Spleen (tissue), 13 donors: ENCODE measurements at places on chromosomes 16 and 17. TPM values are rescaled to one million over a fixed set of nuclear protein-coding genes. Genes with fewer than 3 reads are reported as not detected.

GRCh38 chr16:55615071-55615470, 40.7 kb upstream of the SLC6A2 start:
- peaks cover 17% of the 10 kb centered on the region for H3K27me3 ChIP-seq
- H3K4me3 ChIP-seq = no peak overlapping the region
- no peaks in the 10 kb centered on the region for H3K36me3 ChIP-seq
- H3K4me1 ChIP-seq = no peaks in the 10 kb centered on the region

DNA sequence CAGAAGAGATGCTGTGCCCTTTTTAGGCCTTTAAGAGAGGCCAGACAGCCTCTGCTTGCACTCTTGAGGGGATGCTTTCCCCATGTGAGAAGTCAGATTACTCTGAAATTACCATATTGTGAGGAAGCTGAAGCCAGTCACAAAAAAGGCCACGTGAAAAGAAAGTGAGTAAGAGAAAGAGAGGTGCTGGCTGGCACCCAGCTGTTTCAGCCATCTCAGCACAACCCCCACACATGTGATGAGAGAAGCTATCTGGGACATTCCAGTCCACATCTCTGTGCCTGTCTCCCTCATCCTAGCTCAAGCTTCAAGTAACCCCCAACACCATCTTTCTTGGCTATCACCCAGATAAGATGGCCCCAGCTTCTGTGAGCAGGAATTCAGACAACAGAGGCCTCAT, 131.4 kb downstream of the HS3ST2 start:
- H3K27ac ChIP-seq = no peak overlapping the region
- no peak for DNase-seq
- peaks cover 4% of the 10 kb centered on the region for H3K4me1 ChIP-seq
- H3K36me3 ChIP-seq = no peaks in the 10 kb centered on the region
- H3K4me3 ChIP-seq = no peak overlapping the region
- H3K27me3 ChIP-seq = peaks cover 11% of the 10 kb centered on the region

DNA sequence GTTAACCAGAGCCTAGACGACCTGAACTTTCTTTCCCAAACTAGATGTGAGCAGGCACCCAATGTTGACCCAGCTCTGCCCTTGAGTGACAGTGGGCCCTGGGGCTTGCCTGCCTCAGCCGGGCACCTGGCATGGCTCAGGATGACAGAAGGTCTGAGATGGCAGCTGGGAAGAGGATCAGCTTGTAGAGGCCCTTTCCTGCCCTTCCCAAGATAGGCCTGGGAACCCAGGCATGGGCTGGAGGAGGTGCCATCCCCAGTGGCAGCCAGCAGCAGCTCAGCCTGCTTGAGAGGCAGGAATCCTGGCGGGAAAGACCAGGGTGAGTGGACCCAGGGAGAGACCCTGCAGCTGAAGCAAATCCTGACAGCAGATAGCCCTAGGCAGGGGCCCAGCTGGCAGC, 59.1 kb downstream of the PIPOX start:
- peaks cover 91% of the 10 kb centered on the region for H3K36me3 ChIP-seq
- no peaks in the 10 kb centered on the region for H3K27me3 ChIP-seq
- H3K4me3 ChIP-seq = no peak overlapping the region
- H3K27ac ChIP-seq = no peak overlapping the region
- no peak for DNase-seq
- no peaks in the 10 kb centered on the region for H3K4me1 ChIP-seq

GRCh38 chr17:81682565-81683207, 911 bp downstream of the ARL16 start:
- DNase-seq = no peak
- no peaks in the 10 kb centered on the region for H3K27me3 ChIP-seq
- peak overlapping the region; percentile 95 for H3K27ac ChIP-seq
- H3K36me3 ChIP-seq = peaks cover 44% of the 10 kb centered on the region
- H3K4me1 ChIP-seq = peaks cover 30% of the 10 kb centered on the region

DNA sequence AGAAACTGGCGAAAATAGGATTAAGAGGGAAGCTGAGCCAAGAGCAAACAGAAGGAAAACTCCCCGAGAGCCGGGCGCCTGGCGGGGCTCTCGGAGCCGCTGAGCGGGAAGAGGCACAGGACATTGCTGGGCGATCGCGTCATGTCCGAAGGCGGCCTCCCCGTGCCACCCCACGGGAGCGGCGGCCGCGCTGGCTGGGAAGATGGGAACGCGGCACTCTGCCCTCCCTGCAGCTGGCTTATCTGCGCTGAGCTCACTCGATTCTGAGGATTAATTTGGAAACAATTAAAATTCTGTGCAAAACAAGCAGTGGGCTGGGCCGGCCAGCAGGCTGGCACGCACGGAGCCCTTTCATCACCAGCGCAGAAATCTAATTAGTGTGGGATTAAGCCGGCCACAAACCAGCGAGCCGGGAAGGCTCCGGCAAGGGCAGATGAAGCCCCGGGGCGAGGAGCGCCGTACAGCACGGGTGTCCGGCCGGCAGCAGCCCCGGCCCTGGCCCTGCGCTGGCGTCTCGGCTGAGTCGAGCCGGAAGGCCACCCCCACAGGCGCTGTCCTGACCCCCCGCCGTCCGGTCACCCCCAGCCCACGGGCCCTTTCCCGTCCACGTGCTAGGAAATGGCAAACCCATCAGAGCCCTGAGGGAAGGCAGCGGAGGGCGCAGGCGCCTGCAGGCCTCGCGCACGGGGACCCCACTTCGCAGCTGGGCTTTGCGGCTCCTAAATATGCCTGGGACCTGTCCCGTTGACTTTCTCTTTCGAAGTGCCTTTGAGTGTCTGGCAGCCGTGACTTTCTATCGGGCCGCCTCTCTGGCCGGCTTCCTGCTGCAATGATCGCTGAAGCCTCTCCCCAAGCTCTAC, 37.9 kb downstream of the SOX8 start:
- no peaks in the 10 kb centered on the region for H3K4me1 ChIP-seq
- H3K36me3 ChIP-seq = no peaks in the 10 kb centered on the region
- no peak for DNase-seq
- no peak overlapping the region for H3K4me3 ChIP-seq
- no peak overlapping the region for H3K27ac ChIP-seq
- no peaks in the 10 kb centered on the region for H3K27me3 ChIP-seq

- no peaks in the 10 kb centered on the region for H3K4me1 ChIP-seq
- DNase-seq = no peak
Observed at GRCh38 chr16:2092866-2093265, 42.8 kb downstream of the PKD1 start.

GRCh38 chr16:4743226-4743878, 9.0 kb downstream of the DNAAF8 start:
- no peak overlapping the region for H3K27ac ChIP-seq
- H3K4me3 ChIP-seq = no peak overlapping the region
- no peaks in the 10 kb centered on the region for H3K27me3 ChIP-seq
- H3K4me1 ChIP-seq = peaks cover 42% of the 10 kb centered on the region

DNA sequence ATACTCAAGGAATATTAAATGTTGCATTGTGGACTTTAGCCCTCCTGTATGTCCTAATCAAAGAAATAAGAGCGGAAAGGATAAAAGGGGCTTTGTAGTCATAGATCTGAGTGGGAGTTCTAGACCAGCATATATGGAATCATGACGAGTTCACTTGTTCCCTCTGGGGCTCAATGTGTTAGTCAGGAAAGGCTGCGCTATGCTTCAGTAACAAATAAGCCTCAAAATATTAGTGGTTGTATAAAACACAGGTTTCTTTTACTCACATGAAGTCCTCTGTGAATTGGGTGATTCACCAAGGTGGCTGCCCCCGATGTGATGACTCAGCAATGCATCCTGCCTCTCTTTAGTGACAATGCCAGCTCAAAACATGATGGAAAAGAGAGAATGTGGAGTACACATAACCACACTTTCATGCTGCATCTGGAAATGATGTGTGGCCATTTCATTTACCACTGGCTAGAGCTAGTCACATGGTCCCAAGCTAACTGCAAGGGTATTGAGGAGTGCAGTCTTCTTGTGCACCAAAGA, 63.3 kb upstream of the IRX5 start:
- H3K4me1 ChIP-seq = no peaks in the 10 kb centered on the region
- H3K27me3 ChIP-seq = no peaks in the 10 kb centered on the region
- no peak overlapping the region for H3K27ac ChIP-seq

DNA sequence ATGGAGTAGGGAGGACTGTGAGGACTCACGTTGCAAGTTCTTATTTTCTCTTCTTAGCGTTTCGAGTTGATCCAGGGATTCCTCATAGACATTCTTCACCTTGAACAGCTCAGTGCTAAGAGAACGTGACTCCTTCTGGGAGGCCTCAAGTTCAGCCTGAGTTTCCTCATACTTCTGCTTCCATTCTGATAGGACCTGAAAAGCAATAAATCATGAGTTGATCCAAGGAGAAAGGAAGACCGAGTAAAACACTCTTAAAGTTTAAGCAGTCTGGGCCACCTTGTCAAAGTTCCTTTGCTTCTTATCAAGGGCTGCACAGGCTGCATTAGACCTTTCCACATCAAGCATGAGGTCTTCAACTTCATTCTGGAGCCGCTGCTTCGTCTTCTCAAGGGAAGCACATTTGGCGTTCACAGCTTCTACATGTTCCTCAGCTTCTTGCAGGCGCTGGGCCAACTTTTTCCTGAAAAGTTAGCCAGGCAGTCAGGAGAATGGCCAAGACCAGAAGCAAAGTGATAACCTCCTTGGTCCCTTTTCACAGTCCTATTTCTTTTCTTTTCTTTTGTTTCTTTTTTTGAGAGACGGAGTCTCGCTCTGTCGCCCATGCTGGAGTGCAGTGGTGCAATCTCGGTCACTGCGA, 23.8 kb upstream of the MYH13 start:
- no peak for DNase-seq
- H3K4me1 ChIP-seq = no peaks in the 10 kb centered on the region
- no peak overlapping the region for H3K27ac ChIP-seq

DNA sequence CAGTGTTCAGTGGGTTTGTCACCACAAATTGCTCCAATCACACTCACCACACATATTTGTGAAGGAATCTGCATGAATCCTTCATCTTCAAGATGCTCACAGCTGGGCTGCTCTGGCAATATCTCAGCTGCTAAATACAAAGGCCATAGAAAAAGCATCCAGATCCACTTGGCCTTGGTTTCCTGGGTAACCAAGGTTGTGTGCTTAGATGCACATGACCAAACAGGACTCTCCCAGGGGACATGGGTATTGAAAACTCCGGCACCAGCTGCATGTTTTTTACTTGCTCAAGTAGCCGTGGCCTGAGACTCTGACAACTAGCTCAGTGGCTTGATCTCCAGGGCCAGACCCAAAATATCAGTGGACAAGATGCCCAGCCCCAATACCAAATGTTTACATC, 131.3 kb downstream of the CBLN1 start:
- H3K4me3 ChIP-seq = no peak overlapping the region
- no peaks in the 10 kb centered on the region for H3K36me3 ChIP-seq
- DNase-seq = no peak
- H3K27me3 ChIP-seq = no peaks in the 10 kb centered on the region
- no peaks in the 10 kb centered on the region for H3K4me1 ChIP-seq
- H3K27ac ChIP-seq = no peak overlapping the region

- H3K27me3 ChIP-seq = no peaks in the 10 kb centered on the region
Observed at GRCh38 chr17:64154717-64155116, 24.8 kb upstream of the ERN1 start.

- peaks cover 51% of the 10 kb centered on the region for H3K4me1 ChIP-seq
- H3K4me3 ChIP-seq = peak overlapping the region; percentile 25
- peaks cover 93% of the 10 kb centered on the region for H3K27me3 ChIP-seq
- H3K27ac ChIP-seq = peak overlapping the region; percentile 81
- no peaks in the 10 kb centered on the region for H3K36me3 ChIP-seq
- DNase-seq = no peak
Observed at GRCh38 chr17:61400066-61400716, 548 bp downstream of the TBX2 start.

DNA sequence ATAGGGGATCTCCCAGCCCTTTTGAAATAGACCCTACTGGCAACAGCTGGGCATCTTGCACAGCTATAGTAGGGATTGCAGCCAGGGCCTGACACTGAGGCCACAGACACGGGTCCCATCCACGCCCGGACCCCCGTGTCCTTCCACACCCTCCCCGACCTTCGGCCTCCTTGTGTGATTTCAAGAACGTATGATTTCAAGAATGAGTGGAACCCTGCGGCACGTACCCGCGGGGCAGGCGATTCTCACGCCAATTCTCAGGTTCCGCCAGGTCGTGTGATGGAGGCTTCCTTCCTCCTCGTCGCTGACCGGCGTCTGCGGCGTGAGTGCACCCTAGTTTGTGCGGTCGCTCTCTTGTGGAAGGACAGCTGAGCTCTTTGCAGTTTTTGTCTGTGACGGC, 56.3 kb upstream of the GNG13 start:
- H3K4me1 ChIP-seq = no peaks in the 10 kb centered on the region
- H3K36me3 ChIP-seq = no peaks in the 10 kb centered on the region
- DNase-seq = no peak
- no peak overlapping the region for H3K27ac ChIP-seq
- H3K4me3 ChIP-seq = no peak overlapping the region

DNA sequence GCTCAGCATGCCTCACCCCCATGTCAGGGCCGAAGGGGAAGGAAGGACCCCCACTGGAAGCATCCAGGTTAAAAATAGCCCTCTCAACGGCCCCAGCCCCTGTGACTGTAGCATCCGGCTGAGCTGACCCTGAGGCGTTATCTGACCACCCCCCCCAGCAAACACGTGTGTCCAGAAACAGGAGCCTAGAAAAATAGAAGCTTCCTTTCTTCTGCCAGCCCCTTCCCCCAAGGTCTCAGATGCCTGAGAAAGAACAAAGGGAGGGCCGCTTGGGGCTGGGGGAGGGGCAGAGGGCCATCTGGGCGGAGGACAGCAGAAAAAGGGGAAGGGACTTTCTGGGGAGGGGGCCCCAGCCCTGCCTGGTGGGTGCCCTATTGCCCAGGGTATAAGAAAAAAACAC, 55.8 kb downstream of the ACTG1 start:
- no peak overlapping the region for H3K4me3 ChIP-seq
- H3K4me1 ChIP-seq = peaks cover 26% of the 10 kb centered on the region
- no peak for DNase-seq
- H3K27ac ChIP-seq = no peak overlapping the region
- peaks cover 26% of the 10 kb centered on the region for H3K36me3 ChIP-seq
- no peaks in the 10 kb centered on the region for H3K27me3 ChIP-seq

- no peak overlapping the region for H3K4me3 ChIP-seq
- peaks cover 32% of the 10 kb centered on the region for H3K27me3 ChIP-seq
- H3K36me3 ChIP-seq = no peaks in the 10 kb centered on the region
- peak; percentile 73 for DNase-seq
- H3K4me1 ChIP-seq = peaks cover under 1% of the 10 kb centered on the region
Observed at GRCh38 chr16:86069736-86070298, 170.9 kb downstream of the IRF8 start.

CACNG4 gene
- polyA plus RNA-seq = not detected

PDP2 gene
- 1.0 TPM for polyA plus RNA-seq

RSKR gene
- polyA plus RNA-seq = 4.5 TPM

ZSCAN10 gene
- not detected for polyA plus RNA-seq

KRT25 gene
- not detected for polyA plus RNA-seq

CRYBA1 gene
- polyA plus RNA-seq = not detected

CCL15 gene
- 0.19 TPM for polyA plus RNA-seq

CDH13 gene
- 0.24 TPM for polyA plus RNA-seq

KRT12 gene
- not detected for polyA plus RNA-seq

HNF1B gene
- 0.07 TPM for polyA plus RNA-seq

LRRC75A gene
- 4.2 TPM for polyA plus RNA-seq

PRSS27 gene
- 1.5 TPM for polyA plus RNA-seq
